Activated T-cell treated with anti-CD3 and anti-CD28 coated beads for 24 hours (primary cell): ENCODE measurements at places on chromosomes 4 and X.

DNA sequence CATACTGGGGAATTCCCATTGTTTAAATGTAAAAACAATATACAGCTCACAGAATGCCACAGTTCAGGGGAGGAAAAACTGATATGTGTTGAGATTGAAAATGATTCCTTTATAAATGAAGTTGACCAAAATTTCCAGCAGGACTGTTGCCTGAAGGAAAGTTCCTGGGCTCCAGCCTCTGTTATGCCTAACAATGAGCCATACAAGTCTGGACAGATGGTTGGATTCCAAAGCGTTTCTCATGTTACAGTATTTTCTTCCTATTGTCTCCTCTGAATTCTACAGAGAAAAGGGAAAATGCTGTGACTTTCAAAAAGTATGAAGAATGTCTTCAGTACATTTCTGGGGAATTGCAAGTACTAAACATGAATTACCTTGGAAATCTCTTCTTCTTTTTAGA, 73.3 kb downstream of the ALPK1 start:
- no peak for DNase-seq

DNA sequence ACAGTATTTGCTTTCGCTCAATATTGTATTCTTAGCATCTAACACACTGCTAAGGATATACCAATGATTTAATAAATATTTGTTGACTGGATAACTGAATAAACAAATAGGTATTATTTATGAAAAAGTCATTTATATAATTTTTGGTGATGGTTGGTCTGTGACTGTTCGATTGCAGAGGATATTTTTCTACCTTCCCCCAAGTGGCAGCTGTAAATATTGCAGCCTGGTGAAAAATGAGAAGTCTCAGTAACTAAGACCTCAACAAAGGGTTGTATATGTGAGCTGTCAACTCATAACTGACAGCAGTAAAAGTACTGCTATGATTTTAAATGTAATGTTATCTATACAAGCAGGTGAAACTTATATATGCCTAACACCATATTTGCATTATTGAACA, 36.0 kb downstream of the HTR2C start:
- no peak for DNase-seq

GRCh38 chr4:162366146-162366545, 202.3 kb upstream of the FSTL5 start:
- no peak for DNase-seq

- no peak for DNase-seq
Observed at GRCh38 chr4:92362028-92362427, 58.3 kb downstream of the GRID2 start.

DNA sequence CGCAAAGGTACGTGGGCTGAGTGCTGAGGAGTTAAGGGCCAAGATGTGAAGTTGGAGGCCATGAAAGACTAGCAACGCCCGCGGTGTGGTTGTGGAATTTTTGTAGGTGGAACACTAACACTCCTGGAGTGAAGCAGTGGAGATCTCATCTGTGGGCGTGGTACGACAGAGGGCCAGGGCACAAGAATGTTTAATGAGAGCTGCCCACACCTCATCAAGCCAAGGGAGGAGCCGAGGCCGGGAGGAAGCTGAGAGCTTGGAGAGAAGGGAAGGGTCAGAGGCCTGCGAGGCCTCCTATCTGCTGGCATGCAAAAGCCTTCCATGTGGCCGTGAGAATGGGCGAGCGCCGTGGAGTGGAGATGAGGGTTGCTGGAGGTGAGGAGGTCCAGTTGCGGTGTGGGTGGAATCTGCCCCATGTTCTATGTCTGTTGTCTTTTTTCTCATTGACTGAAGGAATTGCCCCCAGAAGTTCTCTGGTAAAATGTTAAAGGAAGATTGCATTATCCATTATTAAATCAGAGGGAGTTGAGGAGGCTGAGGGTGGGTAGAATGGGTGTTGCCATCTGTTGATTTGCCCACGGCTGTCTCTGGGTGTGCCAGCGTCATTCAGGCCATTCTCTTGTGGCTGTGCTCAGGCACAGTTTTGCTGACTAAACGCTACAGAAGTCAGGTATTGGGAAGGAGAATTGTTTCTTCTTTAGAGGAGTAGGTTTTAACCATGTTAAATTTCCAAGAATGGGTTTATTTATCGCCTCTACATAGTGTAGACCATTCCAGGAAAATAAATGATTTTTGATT, 19.8 kb downstream of the SNX25 start:
- DNase-seq = no peak

DNA sequence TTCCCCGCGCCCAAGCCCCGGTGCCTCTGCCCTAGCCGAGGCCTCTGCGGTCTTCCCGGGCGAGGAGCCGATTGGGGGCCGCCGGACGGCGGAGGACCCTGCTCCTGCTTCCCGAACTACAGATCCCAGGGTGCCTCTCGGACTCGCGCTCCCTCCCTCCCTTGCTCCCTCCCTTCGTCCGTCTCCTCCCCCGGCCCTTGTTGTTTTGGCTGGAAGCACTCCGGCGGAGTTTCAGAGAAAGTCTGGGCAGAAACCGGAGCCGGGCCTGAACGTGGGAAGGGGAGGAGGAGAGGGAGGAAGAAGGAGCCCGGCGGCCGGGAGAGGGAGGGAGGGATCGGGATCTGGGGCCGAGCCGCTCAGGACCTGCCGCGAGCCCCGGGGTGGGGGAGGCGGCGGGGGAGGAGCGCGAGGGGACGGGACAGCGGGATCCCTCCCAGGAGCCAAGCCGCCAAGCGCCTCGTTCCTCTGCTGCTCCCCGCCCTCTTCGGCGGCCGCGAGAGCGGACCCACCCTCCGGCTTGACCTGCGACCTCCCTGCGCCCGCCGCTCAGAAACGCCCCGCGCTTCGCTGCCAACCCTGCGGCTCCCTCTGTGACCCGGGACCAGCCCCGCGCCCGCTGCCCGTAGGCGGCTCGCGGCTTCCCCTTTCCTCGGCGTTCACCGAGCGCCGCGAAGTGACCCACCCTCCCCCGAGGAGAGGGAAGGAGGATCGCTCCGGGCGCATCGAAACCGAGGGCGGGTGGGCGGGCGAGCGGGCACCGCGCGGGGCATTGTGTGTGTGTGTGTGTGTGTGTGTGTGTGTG, 496 bp upstream of the GAB1 start:
- DNase-seq = no peak

GRCh38 chr4:41281038-41281634, 24.4 kb downstream of the UCHL1 start:
- peak; percentile 23 for DNase-seq

GRCh38 chrX:17596061-17596460, 141.2 kb upstream of the SCML1 start:
- no peak for DNase-seq

DNA sequence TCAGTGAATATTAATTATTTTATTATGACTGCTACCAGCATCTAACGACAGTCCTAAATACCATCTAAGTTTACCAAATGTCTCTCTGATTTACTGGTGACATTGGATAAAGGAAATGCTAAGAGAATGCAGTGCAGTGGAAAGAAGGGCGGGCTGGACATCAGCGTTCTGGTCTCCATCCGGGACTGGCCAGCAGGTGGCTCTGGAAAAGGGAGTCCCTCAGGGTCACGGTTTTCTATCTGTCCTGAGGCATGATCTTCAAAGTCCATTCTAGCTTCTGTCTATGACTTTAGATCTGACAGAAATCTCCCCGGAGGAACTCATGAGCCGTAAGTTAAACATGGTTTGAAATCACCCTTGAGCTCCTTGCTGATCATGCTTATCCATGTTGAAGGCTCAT, 3.3 kb downstream of the TRIM2 start:
- DNase-seq = no peak

DNA sequence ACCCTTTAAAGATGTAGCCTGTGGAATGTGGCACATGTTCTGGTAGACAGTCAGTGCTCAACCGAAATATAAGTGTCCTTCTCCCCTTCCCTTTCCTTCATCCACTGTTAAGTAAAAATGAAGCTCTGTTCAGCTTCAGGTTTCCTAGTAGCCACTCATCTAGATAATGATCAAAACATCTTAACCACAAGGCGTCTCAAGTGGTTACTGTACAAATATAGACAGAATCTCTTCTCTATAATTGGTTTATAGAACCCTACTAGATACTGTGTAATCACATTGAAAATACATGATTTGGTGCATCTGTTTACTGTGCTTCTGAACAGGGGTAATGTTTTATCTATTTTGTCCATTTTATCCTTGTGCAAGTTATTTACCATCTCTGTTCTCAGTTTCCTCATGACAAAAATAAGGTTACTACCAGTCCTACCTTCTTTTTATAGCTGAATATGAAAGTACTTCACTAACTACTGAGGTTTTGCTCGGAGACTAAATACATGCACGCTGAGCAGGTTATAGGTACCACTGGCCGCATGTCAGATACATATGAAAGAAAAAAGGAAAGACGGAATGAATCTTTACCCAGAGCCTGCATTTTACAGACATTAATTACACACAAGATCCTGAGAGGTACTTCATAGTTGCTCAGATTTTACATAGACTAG, 20.3 kb upstream of the SLC25A4 start:
- DNase-seq = no peak

- no peak for DNase-seq
Observed at GRCh38 chr4:177064116-177064515, 245.6 kb upstream of the NEIL3 start.

GRCh38 chrX:68659786-68660185, 12.3 kb downstream of the STARD8 start:
- DNase-seq = no peak

- DNase-seq = no peak
Observed at GRCh38 chr4:126568652-126569570, 1063.8 kb upstream of the INTU start.

DNA sequence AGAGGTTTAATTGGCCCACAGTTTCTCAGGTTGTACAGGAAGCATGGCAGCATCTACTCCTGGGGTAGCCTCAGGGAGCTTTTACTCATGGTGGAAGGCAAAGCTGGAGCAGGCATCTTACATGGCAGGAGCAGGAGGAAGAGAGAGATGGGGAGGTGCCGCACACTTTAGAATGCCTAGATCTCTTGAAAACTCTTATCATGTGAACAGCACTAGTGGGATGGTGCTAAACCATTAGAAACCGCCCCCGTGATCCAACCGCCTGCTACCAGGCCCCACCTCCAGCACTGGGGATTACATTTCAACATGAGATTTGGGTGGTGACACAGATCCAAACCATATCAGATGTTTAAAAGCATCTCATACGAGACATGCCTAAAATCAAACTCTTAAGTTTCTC, 41.6 kb upstream of the SCOC start:
- DNase-seq = no peak

DNA sequence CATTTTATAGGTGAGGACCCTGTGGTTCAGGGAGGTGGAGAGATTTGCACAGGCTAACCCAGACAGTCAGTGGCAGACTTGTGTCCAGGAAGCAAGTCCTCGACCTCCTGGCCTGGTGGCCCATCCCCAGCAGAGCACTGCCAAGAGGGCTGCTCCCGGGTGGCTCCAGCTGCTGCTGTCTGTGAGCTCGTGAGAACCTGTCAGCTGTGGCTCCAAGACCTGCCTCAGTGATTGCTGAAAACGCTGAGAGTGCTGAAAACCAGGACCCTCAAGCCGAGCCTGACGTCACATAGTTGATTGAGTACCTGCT, 74.2 kb downstream of the RTL9 start:
- DNase-seq = no peak

- no peak for DNase-seq
Observed at GRCh38 chr4:36652857-36653256, 371.4 kb downstream of the DTHD1 start.

- DNase-seq = no peak
Observed at GRCh38 chr4:110840221-110840654, 217.4 kb upstream of the PITX2 start.

DNA sequence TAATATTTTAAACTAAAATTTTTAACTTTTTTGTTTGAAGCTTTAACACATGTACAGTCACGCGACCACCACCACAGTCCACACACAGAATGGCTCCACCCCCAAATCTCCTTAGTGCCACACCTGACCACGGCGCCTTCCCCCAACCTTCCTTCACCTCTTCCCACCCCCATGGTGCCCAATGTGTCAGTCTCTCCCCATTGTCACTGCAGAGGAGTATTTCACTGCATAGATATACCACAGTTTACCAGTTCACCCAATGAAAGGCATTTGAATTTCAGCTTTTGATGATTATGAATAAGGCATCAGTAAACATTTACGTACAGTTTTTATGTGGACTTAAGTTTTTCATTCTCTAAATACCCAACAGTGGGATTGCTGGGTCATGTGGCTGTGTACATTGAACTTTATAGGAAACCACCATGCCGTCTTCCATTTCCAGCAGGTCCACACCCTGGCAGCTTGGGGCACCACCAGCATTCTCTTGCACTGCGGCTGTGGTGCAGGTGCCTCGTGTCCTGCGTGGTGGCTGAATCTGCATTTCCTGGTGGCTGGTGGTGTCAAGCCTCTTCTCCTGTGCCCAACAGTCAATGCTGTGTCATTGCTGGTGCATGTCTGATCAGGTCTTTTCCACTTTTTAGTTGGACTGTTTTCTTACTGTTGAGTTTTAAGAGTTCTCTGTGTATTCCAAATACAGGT, 49.0 kb downstream of the CPLX1 start:
- no peak for DNase-seq

GRCh38 chrX:8939322-8939721, 94.6 kb downstream of the FAM9B start:
- no peak for DNase-seq

- DNase-seq = no peak
Observed at GRCh38 chrX:118286066-118286762, 59.7 kb upstream of the WDR44 start.

DNA sequence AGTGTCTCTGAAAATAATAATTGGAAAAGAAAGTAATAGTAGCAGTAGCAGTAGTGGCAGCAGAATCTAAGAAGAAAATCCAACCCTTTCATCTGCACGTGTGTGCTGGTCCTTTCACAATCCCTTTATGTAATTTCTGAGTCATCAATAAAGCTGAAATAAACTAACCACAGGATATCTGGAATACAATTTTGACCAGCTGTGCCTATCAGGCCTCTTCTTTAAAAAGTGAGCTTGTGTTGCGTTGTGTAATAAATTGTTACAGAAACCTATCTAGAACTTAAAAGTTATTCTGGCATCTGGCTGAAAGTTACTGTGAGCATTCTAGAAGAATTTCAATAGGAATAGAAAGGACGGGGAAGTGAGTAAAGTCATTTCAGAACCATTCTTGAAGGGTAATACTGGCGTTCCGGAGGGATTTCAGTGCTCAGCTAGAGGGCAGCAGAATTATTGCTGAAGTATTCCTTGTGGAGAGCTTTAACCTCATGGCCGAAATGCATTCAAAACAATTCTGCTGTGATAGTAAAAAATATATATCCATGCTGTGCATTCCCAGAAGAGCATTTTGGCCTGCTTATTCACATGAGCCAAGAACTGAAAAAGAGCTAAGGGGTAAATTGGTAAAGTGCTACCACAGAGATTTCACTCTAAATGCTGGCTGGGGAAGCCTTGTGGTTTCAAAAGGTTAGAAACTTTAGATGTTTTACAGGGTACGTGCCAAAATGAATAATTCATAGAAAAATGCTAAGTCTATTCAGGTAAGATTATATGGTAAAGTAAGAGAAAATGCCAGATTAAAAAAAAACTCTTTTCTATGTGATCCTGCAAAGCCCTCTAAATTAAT, 260.6 kb downstream of the NKX6-1 start:
- DNase-seq = no peak
